ENCODE measurements at places on chromosomes 7 and 10.

- DNase-seq, result no peak
Observed at GRCh38 chr10:110226926-110227641, 19.7 kb downstream of the MXI1 start.

DNA sequence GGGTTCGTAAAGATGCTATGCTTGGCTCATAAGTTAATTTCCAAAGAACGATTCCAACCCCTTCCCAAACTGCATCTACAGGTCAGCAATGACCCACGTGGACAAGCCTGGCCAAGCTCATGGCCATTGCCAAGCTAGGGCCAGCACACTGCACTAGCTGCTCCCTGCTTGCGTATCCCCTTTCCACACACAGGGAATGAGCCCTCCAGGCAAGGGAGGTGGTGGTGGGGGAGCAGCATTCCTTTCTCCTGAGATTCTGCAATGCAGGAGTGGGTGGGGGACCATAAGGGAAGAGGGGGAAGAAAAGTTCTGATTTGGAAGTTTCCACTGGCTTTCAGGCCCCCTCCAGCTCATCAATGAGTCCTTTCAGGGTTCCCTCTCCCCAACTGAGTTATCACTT lies 56.0 kb downstream of the SH3PXD2A start:
- no peak for DNase-seq

- peak; percentile 90 for DNase-seq
Observed at GRCh38 chr7:30800785-30801252, 29.6 kb downstream of the MINDY4 start.

DNA sequence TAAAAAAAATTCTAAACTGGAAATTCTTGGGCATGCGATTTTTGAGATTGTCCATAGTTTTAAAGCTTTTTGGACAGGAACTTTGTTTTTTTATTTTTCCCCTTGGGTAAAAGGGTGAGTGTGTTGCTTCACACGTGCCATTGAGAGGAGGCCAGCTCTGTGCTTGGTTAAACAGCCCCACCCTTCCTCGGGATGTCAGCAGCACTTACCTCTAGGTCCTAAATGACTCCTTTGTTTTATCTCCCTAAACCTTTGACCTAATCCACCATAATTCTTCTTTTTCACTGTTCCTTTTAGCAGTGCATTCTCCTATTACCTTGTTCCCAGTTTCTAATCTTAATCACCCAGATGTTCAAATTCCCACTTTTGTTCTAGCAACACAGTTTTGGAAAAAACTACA lies 83.5 kb downstream of the SEMA3D start:
- no peak for DNase-seq

DNA sequence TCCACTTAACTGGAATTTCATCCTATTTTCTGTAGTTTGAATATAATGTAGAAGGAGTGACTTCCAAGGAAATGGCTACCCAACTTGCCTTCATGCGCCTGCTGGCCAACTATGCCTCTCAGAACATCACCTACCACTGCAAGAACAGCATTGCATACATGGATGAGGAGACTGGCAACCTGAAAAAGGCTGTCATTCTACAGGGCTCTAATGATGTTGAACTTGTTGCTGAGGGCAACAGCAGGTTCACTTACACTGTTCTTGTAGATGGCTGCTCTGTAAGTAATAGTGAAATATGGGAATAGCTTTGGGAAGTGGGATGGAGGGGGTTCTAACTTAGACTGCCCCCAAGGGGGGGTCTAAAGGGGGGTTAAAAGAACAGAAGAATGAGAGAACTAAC lies 34.5 kb downstream of the COL1A2 start:
- peak; percentile 11 for DNase-seq

GRCh38 chr10:82319562-82319961 lies 444.6 kb downstream of the NRG3 start:
- DNase-seq, result no peak

DNA sequence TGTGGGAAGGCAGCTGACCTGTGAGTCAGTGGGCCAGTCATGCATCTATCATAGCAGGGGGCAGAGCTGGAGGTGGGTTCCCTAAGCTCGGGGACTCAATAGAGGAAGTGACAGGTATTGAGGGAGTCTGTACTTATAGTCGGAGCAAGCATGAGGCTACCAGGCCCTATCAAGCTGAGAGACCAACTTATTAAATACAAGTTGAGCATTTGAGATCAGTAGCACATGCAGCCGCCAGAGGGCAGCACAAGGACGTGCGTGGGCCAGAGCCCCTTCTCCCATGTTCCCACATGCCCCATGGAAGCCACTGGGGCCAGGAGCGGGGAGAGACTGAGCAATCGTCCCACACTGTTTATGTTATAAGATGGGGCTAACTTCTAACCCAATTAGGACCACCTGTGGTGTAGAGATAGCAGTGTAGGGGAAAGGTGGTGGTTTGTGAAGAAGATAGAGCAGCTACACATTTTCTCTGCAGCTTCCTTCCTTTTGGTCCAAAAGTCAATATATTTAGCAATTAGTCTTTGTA lies 13.0 kb upstream of the STK31 start:
- DNase-seq, result peak; percentile 70

GRCh38 chr7:111098011-111098925 lies 7.3 kb downstream of the LRRN3 start:
- peak; percentile 64 for DNase-seq

DNA sequence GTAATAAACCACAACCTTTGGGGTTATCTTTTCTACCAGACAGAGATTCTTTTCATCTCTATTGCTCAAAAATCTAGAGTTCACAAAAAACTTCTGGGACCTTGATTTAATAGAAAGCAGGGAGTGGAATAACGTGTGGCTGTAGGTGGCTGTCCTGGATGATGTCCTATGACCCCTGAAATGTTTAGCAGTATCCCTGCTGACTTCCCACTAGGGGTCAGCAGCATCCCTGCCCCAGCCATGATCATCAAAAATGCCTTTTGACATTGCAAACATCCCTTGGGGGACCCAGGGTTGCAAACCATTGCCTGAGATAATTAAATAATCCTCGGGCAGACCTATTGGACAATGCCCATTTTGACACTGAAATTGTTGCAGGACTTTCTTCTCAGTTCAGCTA lies 177.1 kb downstream of the USP6NL start:
- DNase-seq, result peak; percentile 5

DNA sequence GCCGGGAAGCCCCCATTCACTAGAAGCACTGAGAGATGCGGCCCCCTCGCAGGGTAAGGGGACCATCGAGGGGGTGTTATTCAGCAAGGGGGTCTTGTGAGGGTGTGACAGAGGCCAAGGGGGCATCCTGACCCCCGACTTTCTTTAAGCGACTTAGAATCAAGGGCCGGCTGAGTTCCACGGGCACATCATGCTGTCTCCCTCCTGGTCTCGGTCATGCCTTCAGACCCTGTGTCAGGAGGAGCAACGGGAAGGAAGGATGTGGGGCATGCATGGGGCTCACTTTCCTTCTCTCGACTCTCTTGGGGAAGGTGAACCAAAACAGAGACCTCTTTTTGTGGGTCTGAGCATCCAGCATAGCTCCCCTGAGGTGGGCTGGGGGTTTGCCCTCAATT lies 2.5 kb downstream of the ACSL5 start:
- DNase-seq, result no peak

DNA sequence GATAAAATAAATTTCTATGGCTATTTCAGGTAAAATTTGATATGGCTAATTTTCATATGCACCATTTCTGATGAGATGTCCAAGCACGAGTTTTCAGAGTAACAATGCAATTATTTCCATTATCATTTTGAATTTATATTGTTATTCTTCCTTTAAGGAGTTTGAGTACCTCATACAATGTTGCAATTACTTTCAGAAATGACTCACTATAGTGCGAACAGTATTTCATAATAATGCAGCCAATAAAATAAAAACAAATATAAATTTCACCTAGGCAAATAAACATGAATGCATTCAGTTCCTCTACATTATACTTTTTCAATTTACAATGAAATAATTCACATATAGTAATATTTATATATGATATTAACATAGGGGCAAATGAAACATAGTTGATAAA lies 78.8 kb upstream of the LRRN3 start:
- peak; percentile 58 for DNase-seq

DNA sequence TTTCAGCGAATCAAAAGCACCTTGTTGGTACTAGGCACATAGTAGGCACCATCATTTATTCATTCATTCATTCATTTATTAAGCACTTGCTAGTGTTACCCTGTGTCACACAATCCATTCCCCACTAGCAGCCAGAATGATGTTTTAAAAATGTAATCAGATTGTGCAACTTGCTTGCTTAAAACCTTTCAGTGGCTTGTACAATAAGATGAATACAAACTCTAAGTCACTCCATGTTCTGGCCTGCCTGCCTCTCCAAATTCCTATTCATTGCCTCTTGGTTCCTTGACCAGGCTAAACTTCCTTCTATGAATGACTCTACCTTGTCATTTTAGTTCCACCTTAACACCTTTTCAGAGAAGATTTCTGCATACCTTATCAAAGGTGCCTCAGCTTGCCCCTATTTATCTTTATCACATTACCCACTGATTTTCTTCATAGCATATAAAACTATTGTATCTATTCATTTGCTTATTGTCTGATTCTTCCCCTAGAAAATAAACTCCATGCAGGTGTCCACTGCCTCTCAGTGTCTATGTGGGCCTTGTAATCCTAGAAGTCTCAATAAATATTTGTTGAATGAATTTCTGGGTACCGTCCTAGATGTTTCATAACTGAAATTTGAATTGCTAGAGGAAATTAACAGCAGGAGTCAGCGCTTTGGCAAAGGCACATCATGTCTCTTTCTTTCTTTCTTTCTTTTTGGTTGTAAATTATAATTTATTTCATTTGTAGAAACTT lies 169.5 kb downstream of the TMEM26 start:
- peak; percentile 15 for DNase-seq

Measured in fibroblast of pulmonary artery (primary cell).